ENCODE measurements at places on chromosomes 6 and 20.

DNA sequence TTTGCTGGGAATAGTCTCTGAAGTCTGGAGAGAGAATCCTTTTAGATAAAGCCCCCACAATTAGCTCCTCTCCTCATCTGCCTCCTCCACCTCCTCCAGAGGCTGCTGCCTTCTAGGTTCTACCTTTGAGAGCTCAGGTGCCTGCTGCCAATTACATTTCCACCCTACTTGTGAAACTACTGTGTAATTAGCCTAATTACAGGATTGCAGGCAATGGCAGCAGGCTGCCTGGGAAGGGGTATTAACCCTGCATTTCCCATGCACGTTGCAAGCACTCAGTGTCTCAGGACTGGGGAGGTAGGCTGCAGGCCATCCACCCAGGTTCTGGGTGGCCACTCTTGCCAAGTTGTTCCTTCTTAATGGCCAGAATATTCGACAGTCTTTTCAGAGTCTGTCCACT, 215.6 kb upstream of the ZNF217 start:
- DNase-seq = no peak

GRCh38 chr6:113078791-113079190, 731.7 kb downstream of the RFPL4B start:
- DNase-seq = no peak

DNA sequence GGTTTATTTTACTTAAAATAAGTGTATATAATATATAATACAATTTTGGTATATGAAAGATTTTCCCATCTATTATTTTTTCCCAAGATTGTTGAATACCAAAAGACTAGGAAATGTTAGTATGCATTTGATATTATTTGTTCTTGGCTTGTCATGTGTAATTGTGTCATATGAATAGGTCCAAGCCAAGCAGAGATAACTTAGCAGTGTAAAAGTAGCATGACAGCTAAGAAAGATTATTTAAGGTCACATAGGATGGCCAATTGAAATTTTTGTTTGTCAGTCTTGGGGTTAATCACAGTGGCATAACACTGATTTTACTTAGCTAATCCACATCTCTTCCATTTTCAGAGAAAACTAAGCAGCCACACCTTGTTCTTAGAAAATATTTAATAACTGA, 38.8 kb upstream of the RSPO3 start:
- no peak for DNase-seq

GRCh38 chr6:106728296-106728870, 99.0 kb downstream of the QRSL1 start:
- no peak for DNase-seq

GRCh38 chr6:52512199-52512598, 64.7 kb downstream of the TRAM2 start:
- no peak for DNase-seq
